ENCODE measurements at places on chromosomes 4 and X.

DNA sequence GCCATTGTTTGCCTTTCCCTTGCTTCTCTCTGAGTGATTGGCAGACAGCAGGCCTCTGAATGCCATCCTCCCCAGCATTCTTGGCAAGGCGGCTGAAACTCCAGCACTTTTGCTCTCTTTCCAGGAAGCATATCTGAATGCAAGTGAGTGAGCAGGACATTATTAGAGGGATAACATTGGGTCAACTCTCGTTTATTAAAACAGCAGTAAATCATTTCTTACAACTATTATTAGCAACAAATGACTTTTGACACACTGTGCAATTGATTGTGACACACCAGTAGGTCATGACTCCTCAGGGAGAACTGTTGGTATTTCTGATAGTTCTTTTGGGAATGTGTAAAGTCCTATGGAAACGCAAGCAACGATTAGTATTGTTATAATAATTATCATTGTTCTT is 103.8 kb downstream of the EFNB1 start:
- no peak for DNase-seq

DNA sequence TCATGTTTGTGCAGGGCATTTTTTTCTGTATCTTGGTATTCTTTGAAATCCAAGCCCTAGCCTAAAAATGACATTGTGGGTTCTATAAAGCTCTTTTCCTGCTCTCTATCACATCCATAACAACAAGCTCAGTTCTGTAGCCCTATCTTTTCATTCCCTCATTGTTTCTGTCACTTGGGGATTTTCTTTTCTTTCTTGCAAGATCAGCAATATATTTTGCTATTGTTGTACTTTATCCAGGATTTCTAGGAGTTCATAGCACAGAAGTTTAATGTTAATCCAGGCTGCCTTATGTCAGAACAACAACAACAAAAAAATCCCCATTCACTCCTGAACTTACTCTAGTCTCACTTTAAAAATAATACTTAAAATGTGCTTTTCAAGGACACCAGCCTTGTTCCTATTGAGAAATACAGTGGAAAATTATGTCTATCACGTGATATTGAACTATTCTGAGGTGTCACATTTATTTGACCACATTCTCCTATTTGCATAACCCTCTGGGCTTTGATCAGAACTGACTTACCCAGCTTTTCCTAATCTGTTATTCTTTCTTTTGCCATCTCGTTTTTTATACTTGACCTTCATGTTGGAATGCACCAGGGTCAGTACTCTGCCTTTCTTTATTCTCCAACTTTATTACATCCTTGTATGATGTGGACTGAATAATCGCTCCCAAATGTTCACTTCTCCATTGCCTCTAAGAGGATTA is 112.8 kb downstream of the MAGEB5 start:
- DNase-seq, result no peak

DNA sequence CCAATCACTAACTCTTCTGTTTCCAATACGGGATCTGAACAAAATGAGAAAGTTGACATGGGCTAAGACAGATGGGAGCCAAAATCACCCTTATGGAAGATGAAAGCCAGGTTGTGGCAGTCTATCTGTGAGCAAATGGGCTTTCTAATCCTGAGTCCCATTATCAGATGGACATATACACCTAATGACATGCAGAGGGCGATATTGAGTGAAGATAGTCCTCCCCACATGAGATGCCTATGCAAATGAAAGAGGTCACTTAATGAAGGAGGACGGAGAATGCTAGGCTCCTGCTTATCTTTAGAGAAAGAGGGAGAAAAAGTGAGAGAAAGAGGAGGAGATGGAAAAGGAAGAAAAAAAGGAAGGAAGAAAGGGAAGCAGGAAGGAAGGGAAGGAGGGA is 547.5 kb downstream of the NLGN4X start:
- DNase-seq, result no peak

- DNase-seq, result no peak
These were observed 52.9 kb upstream of the TENM3 start for GRCh38 chr4:182190306-182190705.

- no peak for DNase-seq
These were observed 184.4 kb downstream of the CAMK2D start for GRCh38 chr4:113576947-113577678.

GRCh38 chrX:70089604-70090297 is 27.5 kb downstream of the OTUD6A start:
- DNase-seq, result no peak

DNA sequence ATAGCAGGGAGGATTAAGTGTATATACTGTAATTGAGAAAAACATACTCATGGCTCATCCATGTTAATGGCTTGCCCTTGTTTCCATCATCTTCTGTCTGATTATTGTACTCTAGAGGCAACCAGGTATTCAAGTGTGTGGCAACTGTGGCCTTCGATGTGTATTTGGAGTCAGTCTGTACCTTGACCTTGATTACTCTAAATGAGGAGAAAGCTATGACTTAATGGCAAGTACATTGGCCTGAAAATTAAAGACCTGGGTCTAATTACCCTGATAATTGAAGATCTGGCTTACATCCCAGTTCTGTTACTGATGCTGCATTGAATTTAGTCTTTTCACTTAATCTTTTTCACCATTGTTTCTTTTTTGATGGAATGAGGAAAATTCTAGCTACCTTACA is 409.2 kb downstream of the CCSER1 start:
- DNase-seq, result no peak

DNA sequence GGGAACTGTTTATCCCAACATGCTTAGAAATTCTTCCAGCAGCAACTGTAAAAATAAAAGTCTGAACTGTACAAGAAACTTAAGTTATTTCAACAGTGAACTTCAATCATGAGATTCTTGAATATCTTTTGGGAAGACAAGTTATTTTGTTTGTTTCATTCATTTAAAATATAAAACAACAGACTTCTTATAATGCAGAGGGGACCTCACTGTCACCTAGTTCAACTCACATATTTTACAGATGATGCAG is 14.9 kb downstream of the FAM9C start:
- no peak for DNase-seq

DNA sequence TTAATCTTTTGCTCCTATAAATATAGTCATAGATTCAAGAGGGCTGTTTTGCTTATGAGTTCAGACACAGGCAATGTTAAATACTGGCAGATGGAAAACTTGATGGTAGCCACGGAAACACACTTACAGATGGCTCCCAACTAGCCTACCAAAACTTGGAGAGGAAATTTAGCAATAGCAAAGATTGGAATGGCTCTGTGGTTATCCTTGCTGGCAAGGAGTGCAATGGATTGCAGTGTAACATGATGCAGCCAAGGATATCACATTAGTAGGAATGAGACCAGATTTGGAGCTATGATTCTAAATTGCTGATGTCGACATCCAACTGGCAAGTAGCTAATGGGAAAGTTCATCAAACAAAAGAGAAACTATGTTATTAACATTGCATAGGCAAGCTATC is 791.0 kb upstream of the DIAPH2 start:
- no peak for DNase-seq

DNA sequence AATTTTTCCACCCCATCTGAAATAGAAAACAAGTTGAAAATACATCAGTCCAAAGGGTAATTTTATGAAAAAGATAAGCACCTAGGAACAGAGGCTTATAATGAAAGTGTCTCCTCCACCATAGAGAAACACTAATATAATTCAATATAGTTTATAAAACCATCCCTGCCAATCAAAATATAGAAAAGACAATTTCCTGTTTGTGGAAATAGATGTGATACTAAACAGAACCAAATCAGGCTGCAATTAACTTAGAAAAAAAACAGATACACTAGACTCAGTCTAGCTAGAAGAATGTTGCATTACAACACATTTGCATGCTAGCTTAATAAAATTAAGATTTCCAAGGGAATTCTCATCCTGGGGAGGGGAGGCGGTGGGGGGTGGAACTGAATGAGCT is 68.2 kb downstream of the ENOX2 start:
- no peak for DNase-seq
